Stimulated activated CD8-positive, alpha-beta memory T cell treated with anti-CD3 and anti-CD28 coated beads, Interleukin-2, amount 100 ng/mL, for 1 hour (primary cell): ENCODE measurements at places on chromosomes 11 and 22.
A peak's percentile ranks its signal among the peaks of the same experiment; 100 is the strongest.

- DNase-seq: no peak
Measured at GRCh38 chr22:20578192-20578591, 70.8 kb downstream of the MED15 start.

- DNase-seq: peak; percentile 2
Measured at GRCh38 chr11:124586238-124586860, 16.6 kb downstream of the OR8A1 start.

- no peak for DNase-seq
Measured at GRCh38 chr11:69531717-69532088, 50.2 kb downstream of the LINC01488 start.

DNA sequence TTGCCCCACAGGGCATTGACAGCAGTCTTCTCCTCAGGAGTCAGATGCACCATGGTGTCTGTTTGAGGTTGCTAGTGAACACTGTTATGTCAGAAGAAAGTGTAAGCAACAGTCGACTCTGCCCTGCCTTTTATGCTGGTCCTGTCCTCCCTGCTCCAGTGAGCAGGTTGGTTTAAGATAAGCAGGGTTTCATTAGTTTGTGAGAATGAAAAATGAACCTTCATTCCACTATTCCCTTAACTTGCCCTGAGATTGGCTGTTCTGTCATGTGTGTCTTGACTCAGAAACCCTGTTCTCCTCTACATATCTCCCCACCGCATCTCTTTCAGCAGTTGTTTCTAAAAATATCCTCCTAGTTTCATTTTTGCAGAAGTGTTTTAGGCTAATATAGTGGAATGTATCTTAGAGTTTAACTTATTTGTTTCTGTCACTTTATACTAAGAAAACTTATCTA lies at the start of gene HBD:
TSS of gene HBD (minus strand) at position 103 of the 454 bp plus-strand sequence. CDS start at position 53, 50 bp downstream.
- no peak for DNase-seq

DNA sequence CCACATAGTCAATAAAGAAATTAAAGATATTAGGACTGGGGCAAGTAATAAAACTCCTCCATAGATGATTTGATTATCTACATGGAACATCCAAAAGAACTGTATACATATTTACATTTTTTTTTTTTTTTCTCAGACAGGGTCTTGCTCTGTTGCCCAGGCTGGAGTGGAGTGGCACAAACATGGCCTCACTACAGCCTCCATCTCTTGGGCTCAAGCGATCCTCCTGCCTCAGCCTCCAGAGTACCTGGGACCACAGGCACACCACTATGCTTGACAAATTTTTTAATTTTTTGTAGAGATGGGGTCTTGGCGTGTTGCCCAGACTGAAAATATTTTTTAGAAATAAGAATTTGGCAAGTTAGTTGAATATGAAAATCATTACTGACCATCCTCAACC lies 24.7 kb downstream of the REXO2 start:
- no peak for DNase-seq

- no peak for DNase-seq
Measured at GRCh38 chr11:56887940-56888339, 100.8 kb upstream of the OR5AK2 start.

DNA sequence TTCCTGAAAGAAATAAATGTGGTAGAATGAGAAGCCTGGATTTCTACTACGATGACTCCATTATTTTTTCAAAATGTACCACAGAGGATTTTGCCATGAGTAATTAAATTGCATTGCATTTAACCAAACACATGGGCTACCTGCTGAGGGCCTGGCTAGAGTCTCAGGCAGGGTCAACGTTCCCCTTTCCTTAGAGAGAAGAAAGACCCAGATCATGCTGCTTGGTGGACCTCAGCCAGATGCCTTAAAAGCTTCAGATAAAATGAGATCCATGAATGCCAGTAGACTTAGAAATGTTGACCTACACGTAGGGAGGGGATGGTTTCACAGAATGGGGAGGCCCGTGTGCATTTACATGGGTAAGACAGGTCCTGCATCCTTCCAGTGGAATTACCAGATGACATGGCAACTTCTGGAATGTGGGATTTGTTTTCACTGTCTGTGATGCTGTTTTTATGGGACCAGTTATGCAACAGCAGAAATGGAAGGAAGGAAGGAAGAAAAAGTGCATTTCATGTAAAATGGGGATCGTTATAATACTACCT lies 1069.4 kb downstream of the NTM start:
- DNase-seq: no peak

- DNase-seq: no peak
Measured at GRCh38 chr11:132504501-132505041, 1027.7 kb downstream of the OPCML start.

DNA sequence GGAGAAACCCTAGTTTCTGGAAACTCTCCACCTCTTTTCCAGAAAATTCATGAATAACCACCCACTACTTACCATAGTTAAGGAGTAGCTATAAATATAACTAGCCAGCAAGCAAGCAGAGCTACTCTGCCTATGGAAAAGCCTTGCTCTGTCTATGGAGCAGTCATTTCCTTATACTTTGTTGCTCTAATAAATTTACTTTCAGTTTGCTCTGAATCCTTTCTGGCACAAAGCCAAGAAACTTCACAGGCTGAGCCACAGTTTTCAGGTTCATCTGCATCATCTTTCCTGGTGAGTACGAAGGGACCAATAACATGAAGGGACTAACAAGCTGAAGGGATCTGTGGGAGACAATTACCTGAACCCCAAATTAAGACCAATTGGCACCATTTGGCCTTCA lies 4.6 kb downstream of the OR4C45 start:
- DNase-seq: no peak

DNA sequence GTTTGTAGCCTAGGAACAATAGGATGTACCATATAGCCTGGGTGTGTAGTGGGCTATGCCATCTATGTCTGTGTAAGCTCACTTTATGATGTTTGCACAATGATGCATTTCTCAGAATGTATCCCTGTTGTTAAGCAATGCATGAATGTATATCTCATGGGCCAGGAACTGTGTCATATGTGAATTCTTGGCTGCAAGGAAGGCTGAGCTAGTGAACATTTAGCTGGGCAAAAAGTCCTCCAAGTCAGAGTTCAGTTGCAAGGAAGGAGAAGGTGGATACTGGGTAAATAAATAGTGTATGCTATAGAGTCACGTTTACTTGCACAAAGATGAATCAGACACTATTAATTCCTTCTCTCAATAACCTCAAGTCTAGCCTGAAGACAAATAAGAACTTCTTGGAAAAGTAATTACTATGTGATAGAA lies 136.1 kb downstream of the EHF start:
- no peak for DNase-seq

DNA sequence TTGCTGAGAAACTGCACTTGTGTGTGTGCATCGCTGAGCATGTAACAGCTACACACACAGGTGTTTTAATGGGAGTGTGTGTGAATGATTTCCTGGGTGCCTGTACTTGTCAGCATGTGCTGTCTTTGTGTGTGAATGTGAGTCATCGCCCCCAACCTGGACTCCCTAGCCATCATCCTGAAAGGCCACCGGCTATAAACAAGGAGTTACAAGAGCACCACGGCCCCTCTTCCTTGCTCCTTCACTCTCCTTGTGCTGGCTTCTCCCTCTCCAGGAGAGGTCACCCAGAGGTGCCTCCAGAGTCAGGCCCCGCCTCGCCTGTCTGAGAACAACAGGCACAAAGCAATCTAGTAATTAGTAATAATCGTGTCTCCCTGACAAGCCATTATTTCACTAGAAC lies 419.2 kb downstream of the BUD13 start:
- DNase-seq: no peak

- no peak for DNase-seq
Measured at GRCh38 chr11:68258363-68258765, 13.4 kb downstream of the C11orf24 start.

GRCh38 chr22:39090426-39091064 lies 6.5 kb upstream of the APOBEC3H start:
- DNase-seq: peak; percentile 70

DNA sequence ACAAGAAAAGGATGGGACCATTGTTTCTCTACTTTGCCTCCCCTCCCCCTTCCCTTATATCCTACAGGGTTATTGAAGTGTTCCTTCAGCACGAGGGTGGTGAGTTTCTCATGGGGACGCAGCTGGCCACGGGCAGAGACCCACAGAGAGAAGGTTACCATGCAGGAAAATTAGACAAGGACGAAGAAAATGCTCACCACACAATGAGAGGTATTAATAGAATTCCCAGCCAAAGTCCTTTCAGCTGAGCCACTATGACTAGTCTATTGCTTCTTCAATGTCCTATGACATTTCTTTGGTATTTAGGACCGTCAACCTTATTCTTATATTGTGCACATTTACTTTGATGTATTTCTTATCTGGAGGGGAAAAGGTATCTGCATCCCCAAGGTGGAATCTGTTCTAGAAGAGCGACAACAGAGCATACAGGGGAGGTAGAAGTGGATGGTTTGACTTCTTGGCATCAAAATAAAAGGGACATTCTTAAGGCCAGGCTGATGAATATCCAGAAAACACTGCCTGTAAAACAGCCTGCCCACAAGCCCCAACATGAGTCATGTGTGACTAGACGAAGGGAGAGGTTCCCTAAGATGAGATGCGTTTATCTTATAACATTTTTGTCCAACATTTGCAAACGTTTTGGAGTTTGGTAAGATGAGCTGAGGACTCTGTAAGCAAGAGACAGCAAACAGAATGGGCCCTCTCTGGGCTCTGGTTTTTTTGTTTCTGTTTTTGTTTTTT lies 209.8 kb upstream of the NARS2 start:
- DNase-seq: no peak

DNA sequence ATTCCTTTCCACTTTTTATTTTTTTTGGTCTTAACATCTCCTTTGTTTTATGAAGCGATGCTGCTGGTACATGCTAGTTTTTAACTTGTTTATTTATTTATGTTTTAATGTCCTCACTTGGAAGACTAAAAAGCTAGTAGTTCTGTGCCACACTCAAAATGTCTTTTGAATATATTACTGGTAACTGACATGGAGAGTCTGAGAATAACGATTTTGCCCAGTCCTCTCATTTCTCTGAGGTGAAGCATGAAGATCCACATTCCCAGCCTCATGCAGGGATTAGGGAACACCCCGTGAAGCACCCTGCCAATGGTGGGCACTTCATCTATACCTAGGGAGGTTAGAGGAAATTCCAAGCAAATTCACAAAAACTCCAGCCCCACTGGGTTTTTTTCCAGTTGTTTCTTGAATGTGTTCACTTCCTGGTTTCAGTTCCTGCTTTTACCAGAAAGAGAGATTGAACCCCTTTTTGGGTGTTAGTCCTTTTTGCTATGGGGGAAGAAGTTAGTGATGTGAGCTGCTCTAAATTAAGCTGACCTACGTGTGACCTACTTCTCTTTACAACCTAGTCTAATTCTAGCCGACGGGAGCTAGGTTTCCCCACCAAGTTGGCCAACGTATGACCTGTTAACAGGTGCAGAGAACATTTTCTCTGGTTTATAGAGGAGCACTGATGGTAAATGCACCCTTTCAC lies 106.1 kb downstream of the SLC1A2 start:
- DNase-seq: no peak

DNA sequence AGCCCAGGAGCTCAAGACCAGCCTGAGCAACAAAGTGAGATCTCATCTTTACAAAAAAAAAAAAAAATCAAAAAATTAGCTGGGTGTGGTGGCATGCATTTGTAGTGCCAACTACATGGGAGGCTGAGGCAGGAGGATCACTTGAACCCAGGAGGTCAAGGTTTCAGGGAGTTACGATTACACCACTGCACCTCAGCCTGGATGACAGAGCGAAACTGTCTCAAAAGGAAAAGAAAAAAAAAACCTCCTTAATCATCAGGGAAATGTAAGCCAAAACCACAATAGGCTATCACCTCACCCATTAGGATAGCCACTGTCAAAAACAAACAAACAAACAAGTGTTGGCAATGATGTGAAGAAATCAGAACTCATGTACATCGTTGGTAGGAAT lies 13.4 kb downstream of the DGCR2 start:
- DNase-seq: no peak

GRCh38 chr22:36279219-36279666 lies 26.3 kb downstream of the APOL1 start:
- DNase-seq: no peak

GRCh38 chr11:83642500-83642899 lies 356.3 kb upstream of the CCDC90B start:
- DNase-seq: no peak

DNA sequence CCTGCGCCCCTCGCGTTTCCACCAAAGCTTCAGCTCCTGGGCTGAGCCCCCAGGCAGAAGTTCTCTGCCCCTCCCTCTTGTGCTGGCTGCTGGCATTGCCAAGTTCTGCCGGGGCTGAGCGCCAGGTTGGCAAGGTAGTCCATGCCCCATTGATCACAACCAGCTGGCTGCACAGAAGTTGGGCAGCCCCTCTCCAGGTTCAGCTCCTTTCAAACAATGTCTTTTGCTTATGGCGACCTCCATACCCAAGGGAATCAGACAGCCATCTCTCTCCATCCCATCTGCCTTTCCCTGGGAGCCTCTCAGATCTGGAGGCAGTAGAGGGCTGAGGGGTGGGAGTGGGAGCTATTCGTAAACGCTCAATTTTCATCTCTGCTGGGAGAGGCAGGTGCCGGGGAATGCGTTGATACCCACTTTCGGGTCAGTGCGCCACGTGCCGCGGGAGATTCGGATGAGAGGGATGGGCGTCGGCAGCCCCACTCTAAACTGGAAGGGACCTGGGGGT lies 1.5 kb downstream of the ADAMTS8 start:
- no peak for DNase-seq

DNA sequence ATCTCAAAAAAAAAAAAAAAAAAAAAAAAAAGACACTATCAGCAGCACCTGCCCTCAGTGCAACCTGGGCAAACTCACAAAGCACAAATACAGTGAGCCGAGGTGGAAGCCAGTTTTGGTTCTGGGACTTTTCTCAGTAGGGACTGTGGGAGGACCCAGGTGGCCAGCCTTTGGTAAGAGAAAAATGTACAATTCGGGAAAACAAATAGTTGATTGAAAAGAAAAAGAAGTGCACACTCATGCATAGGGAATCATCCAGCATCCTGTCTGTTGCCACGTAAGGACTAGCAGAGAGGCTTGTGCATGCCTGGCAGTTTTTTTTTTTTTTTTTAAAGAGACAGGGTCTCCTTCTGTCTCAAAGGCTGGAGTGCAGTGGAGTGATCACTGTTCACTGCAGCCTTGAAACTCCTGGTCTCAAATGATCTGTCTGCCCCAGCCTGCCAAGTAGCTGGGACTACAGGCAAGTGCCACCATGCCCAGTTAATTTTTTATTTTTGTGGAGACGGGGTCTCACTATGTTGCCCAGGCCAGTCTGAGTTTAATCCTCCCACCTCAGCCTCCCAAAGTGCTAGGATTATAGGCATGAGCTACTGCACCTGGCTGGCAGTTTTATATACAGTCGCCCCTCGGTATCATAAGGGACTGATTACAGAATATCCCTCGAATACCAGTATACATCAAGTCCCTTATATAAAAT lies 36.7 kb downstream of the TPST2 start:
- no peak for DNase-seq

DNA sequence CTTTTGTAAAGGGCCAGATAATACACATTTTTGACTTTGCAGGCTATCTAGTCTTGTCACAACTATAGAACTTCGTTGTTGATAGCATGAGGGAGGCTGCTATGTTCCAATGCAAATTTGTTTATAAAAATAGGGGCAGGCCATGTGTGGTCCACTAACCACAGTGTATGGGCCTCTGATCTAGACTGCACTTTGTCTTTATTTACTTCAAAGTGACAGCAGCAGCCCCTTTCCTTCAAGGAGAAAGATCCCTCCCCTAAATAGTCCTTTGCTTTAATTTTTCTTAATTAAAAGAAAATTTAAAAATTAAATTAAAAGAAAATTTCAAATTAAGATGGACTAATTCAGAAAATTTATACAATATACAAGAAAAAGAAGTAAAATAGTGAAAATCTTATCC lies 49.5 kb upstream of the OR9Q1 start:
- DNase-seq: no peak

- DNase-seq: no peak
Measured at GRCh38 chr11:35682230-35683173, 19.9 kb downstream of the TRIM44 start.

- no peak for DNase-seq
Measured at GRCh38 chr11:10728789-10729472, 22.1 kb upstream of the CTR9 start.
